Stimulated activated CD4-positive, alpha-beta T cell treated with anti-CD3 and anti-CD28 coated beads, Interleukin-1b, Interleukin-23, amount 100 ng/mL, for 1 hour (primary cell): ENCODE measurements at places on chromosomes 11 and 22.

- DNase-seq: no peak
These were observed 14.8 kb upstream of the FAM168A start for GRCh38 chr11:73612601-73613140.

GRCh38 chr11:71323876-71324526, 71.6 kb upstream of the SHANK2 start:
- no peak for DNase-seq

- no peak for DNase-seq
These were observed 1.2 kb upstream of the AHNAK start for GRCh38 chr11:62547691-62548281.

DNA sequence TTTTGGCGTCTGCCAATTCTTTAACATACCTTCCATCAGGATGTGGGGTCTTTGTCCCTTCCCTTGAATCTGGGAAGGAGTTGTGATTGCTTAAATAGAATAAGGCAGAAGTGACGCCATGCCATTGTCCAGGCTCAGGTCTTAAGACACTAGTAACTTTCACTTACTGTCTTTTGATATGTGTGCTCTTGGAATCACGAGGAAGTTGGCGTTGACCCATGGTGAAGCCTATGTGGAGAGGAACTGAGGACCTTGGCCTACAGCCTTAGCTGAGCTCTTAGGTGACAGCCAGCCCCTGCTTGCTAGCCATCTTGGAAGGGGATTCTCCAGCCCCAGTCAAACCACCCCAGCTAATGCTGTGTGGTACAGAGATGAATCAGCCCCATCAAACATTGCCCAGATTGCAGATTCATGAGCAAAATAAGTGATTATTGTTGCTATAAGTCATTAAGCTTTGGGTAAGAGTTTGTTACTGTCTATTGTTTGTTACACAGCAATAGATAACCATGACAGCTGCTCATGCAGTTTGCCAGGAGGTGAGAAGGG, 17.6 kb upstream of the CLPB start:
- DNase-seq: no peak

GRCh38 chr11:26231252-26231661, 100.7 kb upstream of the ANO3 start:
- DNase-seq: no peak

DNA sequence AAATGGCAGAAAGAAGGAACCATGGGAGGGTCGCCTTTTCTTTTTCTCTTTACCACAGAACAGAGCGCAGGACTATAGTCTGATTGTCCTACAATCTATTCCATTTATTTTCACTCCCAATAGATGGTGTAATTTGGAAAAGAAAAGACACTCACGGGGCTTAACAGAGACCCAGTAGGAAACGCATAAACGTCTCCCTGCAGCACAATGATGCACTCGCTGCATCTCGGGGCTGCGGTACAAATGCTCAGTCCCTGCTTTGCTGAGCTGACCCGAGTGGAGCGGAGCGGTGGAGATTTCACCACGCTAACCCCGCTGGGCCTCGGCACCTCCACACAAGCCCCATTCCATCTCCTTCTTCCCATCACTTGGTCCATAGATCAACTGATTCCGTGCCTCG, 1.5 kb downstream of the FEZ1 start:
- DNase-seq: no peak

- DNase-seq: no peak
These were observed 1.0 kb downstream of the MOGAT2 start for GRCh38 chr11:75718419-75719339.

- DNase-seq: no peak
These were observed 128.6 kb downstream of the SLC17A6 start for GRCh38 chr11:22466809-22467208.

DNA sequence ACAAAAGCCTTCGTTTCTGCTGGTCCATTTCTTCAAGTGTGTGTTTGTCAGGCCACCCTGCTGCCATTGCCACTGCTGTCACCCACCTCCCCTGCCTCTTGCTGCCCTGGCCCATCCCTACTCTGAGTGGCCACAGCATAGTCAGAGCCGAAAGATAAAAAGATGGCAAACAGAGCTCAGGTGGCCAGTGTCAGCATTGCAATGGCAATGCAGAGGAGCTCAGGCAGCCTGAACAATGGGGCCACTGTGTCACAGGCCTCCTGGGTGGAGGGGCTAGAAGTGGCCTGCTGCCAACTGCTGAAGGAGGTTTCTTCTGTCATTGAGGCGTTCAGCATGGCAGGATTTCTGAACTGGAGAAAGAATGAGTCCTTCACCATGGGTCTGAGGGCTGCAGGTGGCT, 137.1 kb downstream of the CSNK2A3 start:
- no peak for DNase-seq

- no peak for DNase-seq
These were observed 764.8 kb upstream of the FAT3 start for GRCh38 chr11:91459840-91460239.
